ENCODE measurements at places on chromosomes 5 and 9. TPM values are rescaled to one million over a fixed set of nuclear protein-coding genes. Genes with fewer than 3 reads are reported as not detected.

The SHISAL2B gene
- total RNA-seq = not detected

The HAPLN1 gene
- total RNA-seq = not detected

- DNase-seq = no peak
Observed at GRCh38 chr9:14221119-14221518, 92.8 kb downstream of the NFIB start.

GRCh38 chr9:20518737-20519136 is 103.6 kb downstream of the MLLT3 start:
- DNase-seq = no peak

- DNase-seq = no peak
Observed at GRCh38 chr5:121485281-121485680, 366.4 kb upstream of the FTMT start.

DNA sequence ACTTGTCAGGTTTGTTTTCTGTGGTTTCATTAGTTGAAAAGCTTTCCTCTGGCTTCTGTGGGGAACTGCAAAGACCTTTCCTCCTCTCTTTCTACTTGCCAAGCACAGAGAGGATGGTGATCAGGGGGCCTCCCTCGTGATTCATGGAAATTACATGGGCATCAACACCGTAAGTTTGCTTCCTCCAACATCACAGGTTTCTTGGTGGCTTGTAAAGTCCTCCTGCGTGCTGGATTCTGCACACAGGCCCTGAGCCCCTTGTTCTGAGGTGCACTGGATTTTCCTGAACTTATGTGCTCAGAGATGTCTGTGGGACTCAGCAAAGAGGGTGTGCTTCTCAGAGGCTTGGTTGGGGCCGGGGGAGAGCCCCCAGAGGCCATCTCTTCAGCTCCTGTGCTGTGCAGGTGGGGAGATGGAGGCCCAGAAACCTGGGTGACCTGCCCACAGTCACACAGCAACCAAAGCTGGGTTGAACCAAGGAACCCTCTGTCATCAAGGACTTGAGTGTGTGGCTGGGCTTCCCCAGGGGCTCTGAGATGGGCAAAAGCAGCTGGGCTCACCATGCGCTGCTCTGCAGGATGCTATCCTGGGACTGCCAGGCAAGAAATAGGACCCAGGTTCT is 36.5 kb downstream of the RGS3 start:
- no peak for DNase-seq
